Activated naive CD4-positive, alpha-beta T cell treated with anti-CD3 and anti-CD28 coated beads, Interleukin-2, amount 50 U/mL, for 16 hours (primary cell): ENCODE measurements at places on chromosomes 7 and 10.

DNA sequence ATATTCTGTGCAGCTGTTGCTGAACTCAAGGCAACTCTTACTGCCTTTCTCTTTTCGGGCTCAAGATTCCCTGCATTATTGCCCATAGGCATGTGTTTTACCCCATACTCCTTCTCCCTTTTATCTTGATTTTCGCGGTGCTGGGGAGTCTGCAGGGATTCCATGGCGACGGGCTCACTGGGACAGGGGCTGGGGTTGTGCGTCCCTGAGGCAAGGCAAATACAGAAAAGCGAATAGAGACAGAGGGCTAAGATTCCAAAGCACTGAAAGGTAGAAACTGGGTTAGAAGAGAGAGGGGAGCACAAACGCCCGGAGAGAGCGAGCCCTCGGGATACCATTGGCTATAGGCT is 519 bp upstream of the RPP38 start:
- DNase-seq: no peak

DNA sequence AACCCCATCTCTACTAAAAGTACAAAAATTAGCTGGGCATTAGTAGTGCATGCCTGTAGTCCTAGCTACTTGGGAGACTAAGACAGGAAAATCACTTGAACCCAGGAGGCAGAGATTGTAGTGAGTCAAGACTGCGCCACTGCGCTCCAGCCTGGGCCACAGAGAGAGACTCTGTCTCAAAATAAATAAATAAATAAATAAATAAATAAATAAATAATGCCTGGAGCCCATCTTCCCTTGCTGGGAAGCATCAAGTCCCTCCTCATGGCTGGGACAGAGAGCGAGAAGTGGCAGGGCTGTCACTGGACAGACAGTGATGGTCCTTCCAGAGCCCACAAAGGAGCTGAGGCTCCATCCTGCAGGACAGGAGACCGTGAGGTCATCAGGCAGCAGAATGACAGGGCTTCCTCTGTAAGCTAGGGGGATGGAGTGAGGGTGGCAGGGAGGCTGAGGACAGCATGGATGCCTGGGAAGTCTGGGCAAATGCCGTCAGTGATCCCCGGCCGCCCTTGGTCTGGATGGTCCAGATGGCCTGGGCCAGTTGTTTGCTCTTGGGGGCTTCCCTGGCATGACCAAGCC is 36.4 kb upstream of the ELN start:
- DNase-seq: no peak

DNA sequence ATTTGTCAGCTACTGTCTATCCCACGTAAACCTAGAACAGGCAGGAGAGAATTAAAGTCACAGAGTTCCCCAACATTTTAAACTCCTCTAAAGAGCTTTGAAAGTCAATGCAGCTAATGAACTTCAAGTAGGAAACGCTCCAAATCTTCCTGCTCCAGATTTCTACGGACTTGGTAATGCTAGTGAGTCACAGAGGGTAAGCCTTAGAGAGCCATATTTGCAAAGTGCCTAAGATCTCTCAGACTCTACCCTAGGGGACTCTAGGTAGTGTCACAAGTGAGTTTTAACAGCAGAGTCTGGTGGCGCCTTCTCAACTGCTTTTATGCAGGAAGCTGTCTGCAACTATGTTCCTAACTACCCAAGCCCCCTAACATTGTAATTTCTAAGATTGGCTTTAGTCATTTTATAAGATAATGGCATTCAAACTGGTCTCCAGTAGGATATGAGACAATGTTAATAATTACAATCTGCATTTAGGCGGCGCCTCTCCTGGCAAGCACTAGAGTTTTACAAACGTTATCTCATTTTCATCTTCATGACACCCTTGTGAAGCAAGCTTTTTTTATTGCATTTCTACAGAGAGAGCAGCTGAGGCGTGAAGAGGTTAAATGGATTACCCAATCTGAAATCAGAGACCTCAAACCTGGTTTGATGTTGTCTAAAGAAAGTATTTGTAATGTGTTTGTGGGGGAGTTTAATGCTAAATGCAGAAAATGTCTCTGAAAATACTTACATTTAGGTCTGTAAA is 22.0 kb upstream of the FZD1 start:
- no peak for DNase-seq

GRCh38 chr7:105015390-105015965 is 1.5 kb downstream of the KMT2E start:
- DNase-seq: peak; percentile 20

GRCh38 chr10:26481315-26481692 is 43.2 kb downstream of the APBB1IP start:
- DNase-seq: no peak

DNA sequence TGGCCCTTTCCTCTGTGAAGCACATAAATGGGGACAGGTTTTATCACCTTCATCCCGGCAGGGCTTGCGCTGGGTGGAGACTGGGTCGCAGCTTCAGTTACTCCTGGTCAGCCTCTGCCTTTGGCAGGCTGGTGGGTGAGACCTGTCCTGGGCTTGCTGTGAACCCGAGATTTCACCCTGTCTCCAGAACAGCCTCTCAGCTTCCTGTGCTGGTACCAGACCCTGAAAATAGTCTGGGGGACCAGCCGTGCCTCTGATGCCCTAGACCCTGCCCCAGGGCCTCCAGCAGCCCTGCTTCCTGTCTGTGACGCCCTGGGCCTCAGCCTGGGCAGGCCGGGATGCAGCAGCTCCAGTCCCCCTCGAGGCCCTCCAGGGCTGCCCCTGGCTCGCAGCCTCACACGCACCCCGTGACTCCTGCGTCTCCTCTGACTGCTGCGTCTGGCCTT is 13.2 kb upstream of the PWWP2B start:
- DNase-seq: no peak

DNA sequence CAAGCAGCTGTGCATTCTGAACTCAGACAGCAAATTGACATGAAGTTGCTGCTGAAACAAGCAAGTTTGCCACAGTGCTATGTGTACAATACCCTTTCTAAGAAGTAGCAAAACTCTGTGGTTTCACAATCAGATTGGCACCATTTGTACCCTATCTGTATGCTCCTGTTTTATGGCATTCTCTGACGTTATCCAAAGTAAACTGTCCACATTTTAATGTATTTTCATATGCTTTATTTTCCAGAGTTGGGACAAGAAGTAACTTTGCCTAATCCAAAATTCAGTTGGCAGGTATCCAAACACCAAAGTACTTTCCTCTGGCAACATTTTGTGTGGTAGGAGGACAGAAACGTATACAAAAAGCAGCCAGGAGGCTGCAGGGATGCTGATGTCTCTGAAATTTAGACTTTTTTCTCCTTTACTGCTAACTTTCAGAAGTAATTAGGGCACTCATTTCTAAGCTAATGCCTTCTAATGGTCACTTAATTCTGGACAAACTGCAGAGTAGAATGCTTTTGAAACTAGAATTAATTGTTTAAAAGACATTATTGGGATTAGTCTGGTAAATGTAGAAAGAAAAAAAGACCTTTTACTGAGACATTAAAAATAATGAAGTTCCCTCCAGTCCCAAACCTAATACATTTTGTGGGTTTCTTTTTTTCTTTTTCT is 414.7 kb upstream of the NRP1 start:
- DNase-seq: no peak

DNA sequence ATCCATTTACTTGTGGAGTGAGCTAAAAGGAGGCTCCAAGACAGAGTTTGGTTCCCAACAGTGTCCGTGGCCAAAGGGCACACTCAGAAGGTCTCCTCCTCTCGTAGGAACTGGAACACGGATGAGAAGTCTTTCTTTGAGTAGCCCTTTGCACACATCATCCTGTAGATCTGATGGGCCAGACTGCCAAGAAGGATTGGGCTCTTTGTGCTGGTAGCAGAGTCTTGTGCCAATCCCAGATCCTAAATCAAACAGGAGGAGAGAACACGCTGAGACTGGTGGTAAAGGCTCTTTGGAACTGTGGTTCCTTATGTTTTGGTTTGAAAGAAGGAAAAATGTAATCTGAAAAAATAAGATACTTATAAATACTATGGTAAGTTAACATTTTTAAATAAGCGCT is 136.6 kb downstream of the HIBADH start:
- DNase-seq: no peak

- no peak for DNase-seq
These were observed 50.4 kb downstream of the NEURL1 start for GRCh38 chr10:103543617-103544525.

DNA sequence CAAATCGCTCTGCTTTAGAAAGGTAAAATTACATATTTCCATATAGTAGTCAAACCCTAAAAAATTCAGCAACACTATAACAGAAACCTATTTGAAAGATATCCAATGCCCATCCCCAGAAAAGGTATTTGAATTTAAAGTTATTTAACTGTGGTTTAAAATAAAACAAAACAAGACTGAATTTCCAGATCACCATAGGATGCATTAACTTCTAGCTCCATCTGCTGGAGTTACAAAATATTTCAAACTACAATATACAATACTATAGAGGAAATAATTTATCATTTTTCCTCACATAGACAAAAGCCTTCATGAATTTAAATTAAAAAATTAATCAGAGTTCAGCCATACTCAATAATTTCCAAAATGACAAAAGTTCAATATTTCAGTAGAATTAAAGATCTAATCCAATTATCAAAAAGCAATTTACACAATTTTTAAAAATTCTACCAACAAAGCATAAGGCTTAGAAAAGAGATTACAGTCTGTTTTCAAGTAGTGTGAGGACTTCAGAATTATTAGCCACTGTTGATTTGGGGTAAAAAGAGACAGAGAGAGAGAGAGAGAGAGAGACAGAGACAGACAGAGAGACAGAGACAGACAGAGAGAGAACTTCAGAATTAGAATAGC is 75.9 kb downstream of the LMBR1 start:
- no peak for DNase-seq

GRCh38 chr10:65033957-65034356 is 1512.8 kb downstream of the REEP3 start:
- DNase-seq: no peak

DNA sequence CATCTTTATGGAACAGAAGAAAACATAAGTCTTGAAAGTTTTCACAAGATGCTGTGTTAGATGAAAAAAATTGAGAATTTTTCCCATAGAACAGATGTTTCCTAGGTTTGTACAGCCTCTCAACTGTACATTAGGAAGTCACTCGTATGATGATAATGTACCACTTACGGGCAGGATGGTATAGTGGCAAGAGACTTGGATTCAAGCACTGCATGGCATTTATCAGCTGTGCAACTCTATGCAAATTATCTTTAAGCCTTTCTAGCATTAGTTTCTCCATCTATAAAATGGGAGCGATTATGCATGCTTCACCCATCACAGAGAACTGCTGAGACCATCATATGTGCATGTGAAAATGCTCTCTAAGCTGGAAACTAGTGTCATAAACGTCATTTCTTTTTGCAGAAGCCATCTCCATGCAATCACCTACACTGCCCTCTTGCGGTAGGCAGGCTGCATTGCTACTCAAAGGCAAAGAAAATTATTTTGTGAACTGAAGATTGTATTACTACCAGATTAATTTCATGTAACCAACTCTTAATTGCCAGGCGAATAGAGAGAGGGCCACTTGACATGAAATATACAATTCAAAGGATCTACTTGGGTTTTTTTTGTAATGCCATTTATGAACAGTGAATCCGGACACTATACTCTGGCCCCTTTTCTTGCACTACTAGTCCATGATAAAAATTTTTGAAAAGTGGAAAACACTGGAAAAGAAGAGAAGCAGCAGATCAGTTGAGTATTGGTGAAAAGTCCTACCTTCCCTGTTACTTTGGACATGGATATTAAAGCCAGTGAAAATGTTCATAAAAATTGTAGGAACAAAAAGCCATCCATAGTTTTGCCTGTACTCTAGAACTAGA is 102.3 kb downstream of the JAZF1 start:
- peak; percentile 47 for DNase-seq

DNA sequence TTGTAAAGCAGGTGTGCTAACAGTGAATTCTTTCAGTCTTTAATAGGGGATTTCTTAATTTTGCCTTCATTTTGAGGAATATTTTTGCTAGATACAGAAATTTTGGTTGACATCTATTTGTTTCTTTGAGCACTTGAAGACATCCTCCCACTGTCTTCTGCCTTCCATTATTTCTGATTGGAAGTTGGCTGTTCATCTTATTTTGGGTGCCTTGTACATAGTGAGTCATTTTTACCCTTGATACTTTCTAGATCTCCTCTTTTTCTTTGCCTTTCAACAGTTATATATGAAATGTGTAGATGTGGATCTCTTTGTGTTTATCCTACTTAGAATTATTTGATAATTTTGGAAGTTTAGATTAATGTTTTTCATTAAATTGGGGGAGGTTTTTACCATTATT is 631.0 kb downstream of the AUTS2 start:
- DNase-seq: no peak

DNA sequence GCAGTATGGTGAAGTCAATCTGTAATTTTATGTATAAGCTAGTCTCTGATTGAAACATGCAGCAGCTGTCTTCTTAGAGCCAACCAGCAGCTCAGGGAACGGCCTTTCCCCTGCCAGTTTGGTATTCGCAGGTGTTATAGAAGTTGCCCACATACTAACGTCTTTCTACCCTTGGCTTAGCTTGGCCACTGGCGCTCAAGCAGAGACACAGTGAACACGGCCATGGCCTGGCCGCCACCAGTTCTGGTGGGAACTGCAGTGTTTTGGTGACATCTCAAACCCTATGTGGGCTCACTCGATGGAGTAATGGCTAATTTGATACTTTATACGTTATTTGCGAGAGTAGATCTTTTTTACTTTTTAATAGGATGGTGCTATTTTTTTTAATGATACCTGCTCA is 17.1 kb downstream of the EIF4H start:
- DNase-seq: no peak
